Thoracic aorta (tissue), 2 donors: ENCODE measurements at places on chromosomes 3 and 15.

DNA sequence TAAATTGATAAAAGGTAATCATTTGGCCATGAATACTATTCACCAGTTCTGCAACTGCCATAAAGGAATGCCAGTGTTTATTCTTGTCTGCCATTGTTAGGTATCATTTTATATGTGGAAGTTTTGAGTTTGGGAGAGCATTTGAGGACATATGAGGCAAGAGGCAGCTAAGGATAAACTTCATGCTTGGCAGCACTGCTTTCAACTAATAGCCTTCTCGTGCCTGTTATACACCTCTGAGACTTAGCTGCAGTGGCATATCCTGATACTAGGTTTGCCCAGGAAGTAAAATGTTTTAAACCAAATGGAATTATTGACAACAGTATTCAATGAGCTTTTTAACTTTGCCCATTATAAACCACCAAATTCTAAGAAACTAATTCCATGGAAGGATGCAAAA lies 126.0 kb upstream of the DPH6 start:
- DNase-seq: no peak

DNA sequence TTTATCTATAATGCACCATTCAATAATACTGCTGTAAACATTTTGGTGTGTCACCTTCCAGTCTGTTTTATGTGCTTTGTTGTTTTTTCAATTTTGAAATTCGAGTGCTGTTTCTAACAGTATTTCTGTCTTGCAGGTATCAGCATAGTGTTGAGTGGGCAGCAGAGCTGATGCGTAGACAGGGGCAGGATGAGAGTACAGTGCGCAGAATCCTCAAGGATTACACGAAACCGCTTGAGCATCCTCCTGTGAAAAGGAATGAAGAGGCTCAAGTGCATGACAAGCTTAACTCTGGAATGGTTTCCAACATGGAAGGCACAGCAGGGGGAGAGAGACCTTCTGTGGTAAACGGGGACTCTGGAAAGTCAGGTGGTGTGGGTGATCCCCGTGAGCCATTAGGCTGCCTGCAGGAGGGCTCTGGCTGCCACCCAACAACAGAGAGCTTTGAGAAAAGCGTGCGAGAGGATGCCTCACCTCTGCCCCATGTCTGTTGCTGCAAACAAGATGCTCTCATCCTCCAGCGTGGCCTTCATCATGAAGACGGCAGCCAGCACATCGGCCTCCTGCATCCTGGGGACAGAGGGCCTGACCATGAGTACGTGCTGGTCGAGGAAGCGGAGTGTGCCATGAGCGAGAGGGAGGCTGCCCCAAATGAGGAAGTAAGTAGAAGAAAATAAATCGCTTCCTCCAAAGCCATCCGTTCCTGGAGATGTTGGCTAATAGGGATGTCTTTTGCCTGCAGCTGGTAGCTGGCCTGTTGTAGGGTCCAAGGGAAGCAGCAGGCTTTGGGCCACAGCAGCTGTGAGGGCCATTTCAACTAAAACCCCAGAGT lies 19.1 kb downstream of the TSEN2 start:
- DNase-seq: no peak

GRCh38 chr3:3701949-3702348 lies 97.3 kb upstream of the LRRN1 start:
- DNase-seq: no peak

DNA sequence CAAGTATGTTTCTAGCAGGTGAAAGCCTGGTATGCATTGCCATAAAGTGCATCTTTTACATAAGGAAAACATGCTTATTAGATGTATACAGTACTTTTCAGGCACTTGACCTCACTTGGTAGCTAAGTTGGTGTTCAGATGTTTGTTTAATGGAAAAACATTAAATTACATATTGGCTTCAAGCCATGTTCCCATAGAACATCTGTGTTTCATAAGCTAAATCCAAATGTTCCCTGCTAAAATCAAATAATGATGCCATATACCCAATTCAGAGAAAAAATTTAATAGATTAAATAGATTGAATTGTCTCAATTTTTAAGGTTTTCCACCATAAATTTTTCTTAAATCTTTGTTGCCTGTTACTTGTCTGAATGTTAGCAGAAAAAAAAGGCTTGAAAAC lies 19.1 kb upstream of the RPL22L1 start:
- no peak for DNase-seq

GRCh38 chr15:101048176-101048575 lies 129.0 kb downstream of the LRRK1 start:
- DNase-seq: no peak
